ENCODE measurements at places on chromosomes 12 and 14.

- no peak for DNase-seq
Observed at GRCh38 chr12:2492236-2492635, 302.5 kb upstream of the FKBP4 start.

DNA sequence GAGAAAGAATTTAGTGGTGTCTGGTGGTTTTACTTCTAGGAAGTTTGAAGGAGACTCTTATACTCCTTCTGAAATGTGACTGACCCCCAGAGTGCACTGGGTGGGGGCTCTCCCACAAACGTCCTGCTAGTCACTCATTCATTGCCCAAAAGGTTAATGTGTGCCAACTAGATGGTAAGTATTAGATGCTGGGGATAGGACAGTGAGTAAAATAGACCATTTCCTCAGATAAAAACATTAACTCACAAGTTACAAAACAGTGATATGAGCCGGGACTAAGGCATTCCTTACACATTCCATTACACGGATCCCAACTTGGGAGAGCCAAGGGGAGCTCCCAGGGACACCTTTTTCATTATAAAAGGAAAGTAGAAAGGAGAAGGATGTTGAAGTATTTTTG lies 185.1 kb downstream of the ATXN7L3B start:
- DNase-seq = no peak

DNA sequence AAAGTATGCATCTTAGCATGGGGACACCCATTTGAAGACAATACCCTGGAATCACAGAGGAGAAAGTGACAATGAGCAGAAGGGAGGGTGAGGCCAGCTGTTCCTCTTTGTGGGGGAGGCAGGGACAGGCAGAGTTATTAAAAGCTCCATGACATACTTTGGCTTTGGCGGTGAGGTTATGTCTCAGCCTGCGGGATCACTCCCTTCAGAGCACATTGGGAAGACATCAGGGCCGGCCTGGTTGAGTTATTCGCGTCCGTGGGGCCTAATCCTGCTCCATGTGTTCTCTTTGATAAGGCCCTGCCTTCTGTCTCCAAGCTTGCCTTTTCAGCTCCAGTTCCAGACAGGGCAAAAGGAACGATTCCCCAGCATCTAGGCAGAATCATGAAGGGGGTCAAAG lies 98.8 kb upstream of the NTF3 start:
- no peak for DNase-seq

DNA sequence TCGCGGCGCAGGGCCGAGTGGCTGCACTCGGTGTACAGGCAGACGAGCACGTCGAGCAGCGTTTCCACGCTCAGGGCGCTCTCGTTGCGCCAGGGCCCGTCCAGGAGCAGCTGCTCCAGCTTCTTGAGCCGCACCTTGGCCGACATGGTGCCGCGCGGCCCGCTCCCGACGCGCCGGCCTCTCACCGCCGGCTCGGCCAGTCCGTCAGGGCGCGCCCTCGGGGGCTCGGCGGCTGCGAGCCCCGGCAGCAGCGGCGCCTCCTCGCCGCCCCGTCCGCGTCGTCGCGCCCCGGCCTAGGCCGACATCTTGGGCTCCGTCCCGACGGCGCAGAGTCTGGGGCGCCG lies 349 bp downstream of the CDC42BPB start:
- no peak for DNase-seq

DNA sequence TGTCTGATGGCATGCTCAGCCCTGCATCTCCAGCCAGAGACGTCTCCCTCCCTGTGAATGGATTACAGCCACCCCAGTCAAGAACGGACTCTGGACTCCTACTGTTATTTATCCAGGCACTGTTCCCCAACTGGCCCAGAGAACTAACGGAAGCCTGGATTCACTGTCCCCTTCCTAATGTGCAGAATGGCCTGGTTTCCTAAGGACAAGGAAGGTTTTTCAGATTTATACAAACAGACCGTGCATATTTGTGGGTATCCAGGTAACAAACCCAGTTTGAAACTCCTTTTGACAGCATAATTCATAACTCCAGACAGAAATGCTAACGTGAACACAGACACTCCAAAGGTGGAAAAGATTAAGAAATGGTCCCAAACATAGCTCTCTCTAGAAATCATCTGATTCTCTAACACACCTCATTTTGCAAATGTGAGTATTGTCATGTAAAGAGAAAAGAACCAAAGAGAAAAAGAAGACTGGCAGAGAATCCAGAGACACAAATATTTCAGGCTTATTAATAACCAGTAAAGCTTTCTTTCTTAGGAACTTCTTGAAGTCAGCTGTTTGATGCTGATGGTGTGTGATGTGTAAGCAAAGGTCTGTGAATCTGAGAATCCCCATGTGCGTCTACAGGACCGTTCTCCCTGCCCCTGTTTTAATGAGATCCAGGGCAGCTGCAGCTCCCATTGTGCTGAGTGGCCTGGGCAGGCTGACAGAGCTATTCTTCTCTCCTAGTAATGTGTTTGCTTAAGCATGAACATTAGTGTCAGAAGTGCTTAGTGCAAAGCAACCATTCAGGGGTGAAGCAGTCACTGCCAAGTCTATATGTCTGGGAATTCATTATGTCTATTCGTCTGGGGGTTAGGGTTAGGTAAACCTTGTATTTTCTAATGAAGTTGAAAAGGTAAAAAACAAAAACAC lies 86.8 kb upstream of the HIF1A start:
- DNase-seq = no peak

DNA sequence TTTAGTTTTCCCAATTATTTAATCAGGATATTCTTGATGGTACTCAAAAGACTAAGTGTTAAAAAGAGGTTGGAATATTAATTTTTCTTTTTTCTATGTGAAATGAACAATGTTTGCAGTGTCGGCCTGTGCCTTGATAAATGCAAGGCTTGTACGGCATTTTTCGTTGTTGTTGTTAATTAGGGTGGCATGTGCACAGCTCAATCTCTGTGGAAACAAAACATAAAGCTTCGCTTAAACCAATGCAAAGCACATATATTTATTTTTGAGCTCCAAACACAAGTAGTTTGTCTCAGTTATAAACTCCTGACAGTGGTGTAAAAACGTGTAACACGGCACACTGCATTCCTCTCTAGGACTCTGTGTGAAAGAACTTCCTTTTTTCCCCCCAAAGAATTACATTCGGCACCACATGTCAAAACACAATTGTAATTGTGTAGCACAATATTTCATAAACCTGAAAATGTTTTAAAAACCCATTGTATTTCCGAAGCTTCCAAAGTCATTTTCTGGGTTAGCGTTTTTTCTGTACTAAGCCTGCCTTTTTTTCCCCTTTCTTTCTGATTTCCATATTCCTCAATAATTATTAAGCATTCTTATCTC lies 498.0 kb downstream of the VRK1 start:
- DNase-seq = no peak

GRCh38 chr12:44780221-44780790 lies 95.8 kb downstream of the NELL2 start:
- no peak for DNase-seq

DNA sequence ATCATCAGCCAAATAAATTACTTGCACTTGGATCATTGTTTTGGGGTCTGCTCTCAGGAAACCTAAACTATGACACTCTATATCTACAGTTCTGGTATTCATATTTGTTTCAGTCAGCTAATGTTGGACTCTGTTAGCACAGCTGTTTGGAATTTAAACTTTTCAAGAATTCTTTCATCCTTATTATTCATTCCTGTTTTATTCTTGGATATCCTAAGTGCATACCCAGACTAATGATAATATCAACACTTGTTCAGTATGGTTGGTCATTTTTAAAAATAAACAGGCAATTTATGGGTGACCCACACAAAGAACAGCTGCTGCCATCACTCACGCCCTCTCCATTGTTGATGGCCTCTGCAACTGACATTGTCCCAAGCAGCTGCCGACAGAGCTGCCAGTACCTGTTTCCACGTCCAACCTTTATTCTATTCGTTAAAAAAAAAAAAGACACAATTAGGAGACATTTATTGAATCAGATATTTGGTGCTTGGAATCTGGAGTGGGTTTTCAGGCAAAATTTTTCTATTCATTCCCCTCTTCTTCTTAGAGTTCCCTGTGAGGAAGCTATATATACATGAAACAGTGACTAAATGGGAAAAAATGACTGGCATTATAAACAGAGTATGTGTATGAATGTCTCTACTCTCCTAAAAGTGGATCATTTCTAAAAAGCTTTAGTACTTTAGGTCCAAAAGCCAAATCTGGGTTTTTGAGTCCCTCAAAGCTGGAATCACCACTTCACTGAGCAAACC lies 252.1 kb upstream of the NAV3 start:
- DNase-seq = no peak

DNA sequence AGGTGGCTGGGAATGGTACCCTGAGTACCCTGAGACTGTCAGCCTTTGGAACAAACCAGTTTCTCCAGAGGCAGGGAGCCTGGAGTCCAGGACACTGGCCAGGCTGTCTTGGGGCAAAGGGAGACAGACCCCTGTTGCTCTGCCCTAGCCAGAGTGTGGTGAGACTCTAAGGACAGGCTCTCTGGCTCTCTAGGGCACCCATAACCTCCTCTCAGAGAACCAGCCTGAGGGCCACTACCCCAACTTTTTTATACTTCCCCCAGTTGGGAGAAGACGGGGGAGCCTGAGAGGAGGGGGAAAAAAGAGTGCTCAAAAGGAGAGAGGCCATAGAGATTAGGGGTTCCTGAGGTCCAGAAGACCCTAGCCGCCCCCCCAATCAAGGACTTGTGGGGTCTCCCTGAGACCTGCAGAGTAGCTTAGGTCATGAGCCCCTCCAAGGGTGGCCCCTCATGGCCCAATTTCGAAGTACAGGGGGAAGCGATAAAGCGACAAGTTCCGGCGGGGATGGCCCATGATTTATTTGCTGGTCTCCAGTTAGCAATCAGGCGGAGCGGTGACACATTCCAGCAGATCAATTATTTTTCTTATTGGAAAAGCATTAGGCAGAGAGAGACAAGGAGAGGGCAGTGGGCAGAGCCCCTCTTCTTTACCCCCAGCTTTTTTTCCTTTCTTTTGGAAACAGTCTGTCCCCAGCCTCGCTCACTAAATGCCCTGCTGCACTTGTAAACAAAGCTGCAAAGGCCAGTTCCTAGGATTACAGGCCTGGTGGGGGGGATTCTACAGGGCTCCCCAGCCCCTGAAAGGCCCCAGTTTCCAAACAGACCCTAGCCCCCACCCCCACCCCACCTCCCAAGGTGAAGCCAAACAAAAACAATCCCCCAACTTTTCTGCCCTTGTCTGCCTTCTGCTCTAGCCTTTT lies 1.5 kb downstream of the HOXC8 start:
- no peak for DNase-seq

DNA sequence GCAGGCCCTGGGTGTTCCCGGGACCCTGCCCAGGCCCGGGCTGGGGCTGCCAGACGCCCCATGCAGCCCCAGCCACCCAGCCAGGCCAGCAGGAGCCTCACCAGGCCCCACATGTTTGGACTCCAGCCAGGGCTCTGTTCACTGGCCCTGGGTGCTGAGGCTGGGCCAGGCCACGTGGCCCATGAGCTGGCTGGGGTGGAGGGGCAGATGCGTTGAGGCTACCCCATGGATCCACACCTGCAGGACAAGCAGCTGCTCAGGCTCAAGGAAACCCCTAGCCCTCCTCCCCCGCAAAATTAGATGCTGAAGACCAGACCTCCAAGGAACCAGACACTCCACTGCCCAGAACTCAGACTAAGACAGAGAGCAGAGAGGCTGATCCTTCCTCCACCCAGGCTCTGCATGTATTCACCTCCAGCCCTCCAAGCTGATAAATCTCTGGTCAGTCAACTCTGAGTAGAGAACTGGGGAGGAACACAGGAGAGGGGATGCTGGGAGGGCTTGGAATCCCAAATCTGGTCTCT lies 1.6 kb downstream of the CDH24 start:
- DNase-seq = no peak

- no peak for DNase-seq
Observed at GRCh38 chr12:56872366-56872765, 61.8 kb downstream of the SDR9C7 start.

Data from HuH-7 (cell line).